ENCODE measurements at places on chromosomes 13 and 19. TPM values are rescaled to one million over a fixed set of nuclear protein-coding genes. Genes with fewer than 3 reads are reported as not detected.

DNA sequence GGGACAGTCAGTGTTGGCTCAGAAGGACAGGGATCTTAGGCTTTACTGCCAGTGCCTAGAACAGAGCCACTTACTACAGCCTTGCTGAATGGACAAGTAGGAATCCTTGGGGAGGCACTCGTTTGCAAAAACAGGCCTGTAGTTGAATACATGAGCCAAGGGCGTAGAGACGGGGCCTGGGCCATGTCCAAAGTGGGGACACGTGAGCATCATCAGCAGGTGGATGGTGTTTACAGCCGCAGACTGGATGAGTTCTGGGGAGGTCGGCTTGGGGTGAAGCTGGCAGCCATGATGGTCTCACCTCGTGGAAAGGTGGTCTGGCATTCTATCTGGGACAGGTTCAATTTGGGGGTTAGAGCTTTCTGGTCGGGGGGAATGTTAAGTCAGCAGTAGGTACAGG is 17.5 kb downstream of the RYR1 start:
- no peak for DNase-seq

GRCh38 chr19:5113633-5114586 is 145.0 kb downstream of the KDM4B start:
- no peak for DNase-seq

- DNase-seq: no peak
These were observed 38.1 kb upstream of the MED4 start for GRCh38 chr13:48132961-48133360.

DNA sequence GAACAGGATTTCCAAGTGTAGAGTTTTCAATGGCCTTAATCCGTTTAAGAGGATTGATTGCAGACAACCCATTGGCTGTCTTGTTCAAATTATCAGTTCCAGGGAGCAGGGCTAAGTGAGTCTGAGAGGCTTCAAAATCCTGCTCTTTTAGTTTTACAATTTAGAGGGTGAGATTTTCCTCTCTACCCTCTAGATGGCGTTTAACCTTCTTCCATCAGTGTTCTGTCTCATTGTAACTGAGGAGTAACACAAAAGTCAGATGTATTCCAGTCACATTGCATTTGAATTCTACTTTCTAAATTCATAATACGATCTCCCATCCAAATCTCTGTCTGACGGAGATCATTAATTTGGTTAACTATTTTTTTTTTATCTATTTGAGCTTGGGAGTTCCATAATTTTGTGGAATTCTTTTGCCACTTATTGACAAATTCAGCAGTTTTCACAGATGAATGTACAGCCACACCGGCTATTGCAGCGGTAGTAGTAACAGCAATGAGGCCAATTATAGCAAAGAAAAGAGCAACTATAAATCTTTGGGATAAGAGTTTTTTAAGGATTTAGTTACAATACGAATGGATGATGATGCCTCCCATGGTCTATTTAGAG is 7.8 kb upstream of the C19orf84 start:
- no peak for DNase-seq

DNA sequence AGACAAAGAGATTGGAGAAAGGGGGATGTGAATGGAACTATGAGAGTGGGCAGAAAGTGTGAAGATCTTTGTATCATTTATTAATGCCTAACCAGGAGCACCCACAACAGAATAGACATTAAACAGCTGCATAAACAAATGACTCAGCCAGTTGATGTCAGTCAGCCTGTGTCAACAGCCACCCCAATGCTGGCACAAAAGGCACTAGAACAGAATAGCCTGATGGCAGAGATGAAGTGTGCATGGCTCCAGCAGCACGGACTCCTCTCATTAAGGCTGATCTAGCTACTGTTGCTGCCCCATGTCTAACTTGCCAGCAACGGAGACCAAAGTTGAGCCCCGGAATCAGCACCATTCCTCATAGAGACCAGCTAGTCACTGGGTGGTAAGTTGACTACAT is 7.8 kb downstream of the CPB2 start:
- DNase-seq: no peak

DNA sequence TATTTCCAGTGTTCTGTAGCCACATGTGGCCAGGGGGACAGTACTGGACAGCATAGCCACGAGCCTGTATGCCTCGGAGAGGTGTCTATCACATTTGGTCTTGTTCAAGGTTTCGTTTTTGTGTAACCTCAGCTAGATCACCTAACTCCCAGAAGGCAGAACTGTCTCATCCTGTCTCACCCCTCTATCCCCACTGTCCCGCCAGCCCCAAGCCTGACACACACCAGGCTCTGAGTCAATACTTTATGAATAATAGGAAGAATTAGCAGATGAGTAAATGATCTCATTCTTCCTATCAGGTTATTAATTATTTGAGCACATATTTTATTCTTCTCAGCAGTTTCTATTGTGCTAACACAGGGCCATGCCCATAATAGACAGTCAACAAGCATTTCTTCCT is 132.2 kb downstream of the NUFIP1 start:
- DNase-seq: no peak

Gene CCDC194
- total RNA-seq: not detected

Gene ZNF586
- total RNA-seq: 12.4 TPM

Gene OR7C1
- not detected for total RNA-seq

Gene RASL11A
- 1.9 TPM for total RNA-seq

Gene PNMA8C
- not detected for total RNA-seq

Gene RNF17
- not detected for total RNA-seq

Data from NCI-H460 (cell line).